ENCODE measurements at places on chromosomes 7 and 10.
A peak's percentile ranks its signal among the peaks of the same experiment; 100 is the strongest.

GRCh38 chr10:99442394-99442793 lies 12.0 kb upstream of the GOT1 start:
- DNase-seq = no peak

DNA sequence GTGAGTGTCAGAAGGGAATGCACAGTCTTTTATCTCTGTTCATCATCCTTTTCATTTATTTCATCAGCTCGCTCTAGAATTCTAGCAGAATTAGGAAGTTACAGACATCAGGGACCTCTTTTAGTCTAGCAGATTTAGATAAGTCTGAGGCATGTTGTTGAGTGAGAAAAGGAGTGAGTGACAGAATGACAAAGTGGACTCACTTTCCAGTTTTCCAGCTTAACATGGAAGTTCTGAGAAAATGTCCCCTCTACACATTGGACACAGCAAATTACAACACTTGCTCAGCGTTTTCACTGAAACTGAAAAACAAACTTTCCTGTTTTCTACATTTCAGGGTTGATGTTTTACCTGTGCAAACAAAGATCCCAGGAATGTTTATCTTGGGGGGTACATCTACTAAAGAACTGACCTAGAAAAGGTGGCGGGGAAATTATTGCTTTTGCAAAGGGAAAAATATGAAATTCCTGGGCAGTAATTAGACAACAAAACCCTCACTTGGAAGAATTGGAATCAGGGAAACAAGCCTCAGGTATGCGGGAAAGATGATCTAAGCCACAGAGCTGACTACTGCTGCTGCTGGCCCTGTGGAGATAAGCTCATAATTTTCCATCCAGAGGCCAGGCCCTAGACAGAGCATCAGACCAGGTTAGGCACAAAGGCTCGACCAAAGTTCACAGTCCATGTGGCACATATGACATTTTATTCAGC lies 14.6 kb upstream of the CYP3A5 start:
- DNase-seq = no peak

DNA sequence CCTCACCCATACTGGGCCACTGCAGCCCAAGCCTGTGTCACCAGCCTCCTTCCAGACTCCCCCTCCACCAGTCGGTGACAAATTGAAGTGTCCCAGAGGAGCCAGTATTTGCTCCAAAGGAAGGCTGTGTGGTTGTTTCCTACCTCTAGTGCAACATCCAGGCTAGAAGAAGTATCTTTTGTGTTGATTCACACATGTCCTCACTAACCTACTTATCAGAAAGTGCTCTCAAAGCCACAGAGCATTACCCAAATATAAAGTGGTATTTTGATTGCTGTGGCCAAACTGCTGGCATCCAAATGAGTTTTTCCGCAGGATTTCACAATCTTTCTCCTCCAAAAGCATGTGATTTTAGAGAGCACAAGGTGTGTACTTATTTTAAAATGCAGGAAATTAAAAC lies 134.8 kb downstream of the CUL2 start:
- no peak for DNase-seq

DNA sequence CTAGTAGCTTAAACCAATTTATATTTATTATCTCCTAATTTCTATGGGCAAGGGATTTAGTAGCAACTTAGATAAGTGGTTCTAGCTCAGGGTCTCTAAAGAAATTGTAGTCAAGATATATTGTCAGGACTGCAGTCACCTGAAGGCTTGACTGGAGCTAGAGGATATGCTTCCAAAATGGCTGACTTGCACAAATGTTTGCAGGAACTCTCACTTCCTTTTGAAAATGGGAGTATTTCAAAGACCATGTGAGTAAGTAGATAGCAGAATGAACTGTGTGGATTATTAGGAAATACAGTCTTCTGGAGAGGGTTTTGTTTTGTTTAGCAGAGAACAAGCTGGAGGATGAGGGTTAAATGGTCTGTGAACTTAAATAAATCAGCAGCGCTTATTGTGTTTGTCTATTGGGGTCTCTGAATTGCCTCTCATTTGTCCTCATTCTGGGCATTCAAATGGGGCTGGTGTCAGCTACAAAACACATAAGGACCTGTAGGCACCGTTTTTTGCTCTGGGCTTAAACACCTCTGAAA lies 524.6 kb downstream of the LRMDA start:
- DNase-seq = no peak

GRCh38 chr10:122864901-122865300 lies 14.5 kb downstream of the FAM24B start:
- DNase-seq = no peak

DNA sequence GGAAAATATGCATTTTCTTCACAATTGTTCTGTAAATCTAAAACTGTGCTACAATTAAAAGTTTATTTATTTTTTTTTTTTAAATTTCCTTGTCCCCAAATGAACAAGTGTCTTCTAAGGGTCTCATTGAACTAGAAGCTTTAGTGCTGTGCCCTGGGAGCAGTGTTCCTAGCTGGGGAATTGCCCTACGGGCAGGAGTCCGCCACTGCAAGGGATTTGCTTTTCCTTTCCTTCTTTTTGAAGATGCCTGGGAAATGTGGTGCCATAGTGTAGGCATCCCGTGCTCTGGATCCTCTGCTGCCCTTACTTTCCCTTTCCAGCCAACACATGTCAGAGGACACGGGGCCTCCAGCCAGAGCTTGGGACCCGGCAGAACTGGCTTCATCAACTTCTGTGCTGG lies 177.1 kb upstream of the CTBP2 start:
- DNase-seq = no peak

GRCh38 chr10:132319853-132320653 lies 11.9 kb upstream of the LRRC27 start:
- DNase-seq = no peak

GRCh38 chr10:38043516-38043915 lies 33.0 kb downstream of the ZNF33A start:
- no peak for DNase-seq

DNA sequence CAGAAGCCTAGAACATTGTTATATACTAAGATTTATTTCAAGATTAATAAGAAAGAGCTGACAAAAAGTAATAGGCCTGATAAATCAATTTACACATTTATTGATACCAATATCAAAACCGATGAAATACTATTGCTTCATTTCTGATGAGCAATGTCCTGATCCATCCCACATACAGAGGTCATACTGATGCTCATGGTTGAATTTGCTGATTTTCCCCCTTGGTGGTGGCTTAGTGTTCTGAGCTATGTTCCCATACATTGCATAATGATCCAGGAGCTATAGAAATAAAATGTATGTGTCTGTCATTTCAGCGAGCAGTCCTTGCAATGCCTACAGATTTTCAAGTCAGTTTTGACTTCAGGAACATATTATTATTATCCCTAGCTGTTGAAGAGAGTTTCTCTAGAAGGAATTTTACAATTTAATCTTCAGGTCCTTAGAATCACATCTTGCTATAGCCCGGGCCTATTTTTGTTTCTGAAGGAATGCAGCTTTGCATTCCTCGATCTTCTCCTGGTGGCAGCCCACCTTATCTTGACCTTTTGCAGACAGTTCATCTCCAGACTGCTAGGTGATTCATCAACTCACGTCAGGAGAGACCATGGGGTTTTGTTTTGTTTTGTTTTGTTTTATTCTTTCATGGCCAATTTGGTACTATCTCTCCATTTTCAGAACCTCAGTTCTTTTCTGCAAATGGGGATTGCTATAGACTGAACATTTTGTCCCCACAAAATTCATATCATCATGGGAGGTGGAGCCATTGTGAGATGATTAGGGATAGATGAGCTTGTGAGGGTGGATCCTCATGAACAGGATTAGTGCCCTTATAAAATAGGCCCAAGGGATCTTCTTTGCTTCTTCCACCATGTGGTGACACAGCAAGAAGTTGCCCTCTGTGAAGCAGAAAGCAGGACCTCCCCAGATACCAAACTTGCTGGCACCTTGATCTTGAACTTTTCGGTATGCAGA lies 465.6 kb upstream of the IGFBP3 start:
- no peak for DNase-seq

GRCh38 chr10:52741851-52742250 lies 30.7 kb downstream of the MBL2 start:
- no peak for DNase-seq

DNA sequence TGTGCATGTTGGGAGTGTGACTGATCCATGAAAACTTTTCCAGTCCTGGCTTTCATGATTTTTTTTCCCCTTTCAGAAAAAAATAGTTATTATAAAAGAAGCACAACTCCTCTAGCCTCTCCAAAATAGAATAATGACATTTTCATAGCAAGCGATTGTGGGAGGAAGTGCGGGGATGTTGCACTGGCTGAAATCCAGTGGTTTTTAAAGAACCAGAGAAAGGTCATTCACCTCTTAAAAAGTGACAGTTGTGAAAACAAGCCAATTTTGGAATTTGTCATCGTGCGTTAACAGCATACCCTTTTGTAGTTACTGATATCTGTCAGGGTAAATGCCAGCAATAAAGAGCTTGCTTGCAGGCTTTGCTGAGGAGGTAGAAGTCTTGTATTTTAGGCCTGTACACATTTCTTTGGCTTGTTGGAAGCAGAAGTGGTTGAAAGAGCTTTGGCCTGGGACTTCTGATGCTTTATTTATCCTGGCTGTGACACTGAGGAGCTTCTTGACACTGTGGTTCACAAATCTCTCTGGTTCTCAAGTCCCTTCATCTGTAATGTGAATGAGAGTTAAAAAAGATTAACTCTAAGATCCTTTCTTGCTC lies 545.9 kb downstream of the REEP3 start:
- no peak for DNase-seq

- DNase-seq = no peak
These were observed 593.4 kb upstream of the GHITM start for GRCh38 chr10:83545901-83546391.

GRCh38 chr7:30029696-30030095 lies 1.5 kb downstream of the PLEKHA8 start:
- no peak for DNase-seq

- no peak for DNase-seq
These were observed 44.6 kb downstream of the RASGEF1A start for GRCh38 chr10:43222210-43222720.

DNA sequence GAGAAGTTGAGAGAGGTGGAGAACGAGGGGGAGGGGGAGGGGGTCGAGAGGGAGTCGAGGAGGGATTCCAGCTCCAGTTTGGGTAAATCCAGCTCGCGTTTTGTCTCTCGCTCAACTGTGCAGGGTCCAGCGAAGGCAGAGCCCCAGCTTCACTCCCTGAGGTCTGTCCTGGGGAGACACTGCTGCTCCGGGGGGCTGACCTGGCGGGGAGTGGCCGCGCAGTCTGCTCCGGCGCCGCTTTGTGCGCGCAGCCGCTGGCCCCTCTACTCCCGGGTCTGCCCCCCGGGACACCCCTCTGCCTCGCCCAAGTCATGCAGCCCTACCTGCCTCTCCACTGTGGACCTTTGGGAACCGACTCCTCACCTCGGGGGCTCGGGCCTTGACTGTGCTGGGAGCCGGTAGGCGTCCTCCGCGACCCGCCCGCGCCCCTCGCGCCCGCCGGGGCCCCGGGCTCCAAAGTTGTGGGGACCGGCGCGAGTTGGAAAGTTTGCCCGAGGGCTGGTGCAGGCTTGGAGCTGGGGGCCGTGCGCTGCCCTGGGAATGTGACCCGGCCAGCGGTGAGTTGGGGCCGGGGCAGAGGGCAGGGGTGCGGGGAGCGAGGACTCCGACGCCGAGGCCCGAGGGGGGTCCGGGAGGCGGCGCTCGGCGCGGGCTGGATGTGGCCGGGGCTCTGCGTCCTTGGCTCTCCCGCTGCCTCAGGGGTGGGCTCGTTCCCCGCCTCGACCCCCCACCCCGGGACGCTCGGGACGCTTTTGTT lies at the start of gene TET1:
TET1 (plus strand) TSS at position 152 of the 757 bp plus-strand sequence. CDS start 12,002 bp downstream, outside the sequence.
- DNase-seq = peak; percentile 85

DNA sequence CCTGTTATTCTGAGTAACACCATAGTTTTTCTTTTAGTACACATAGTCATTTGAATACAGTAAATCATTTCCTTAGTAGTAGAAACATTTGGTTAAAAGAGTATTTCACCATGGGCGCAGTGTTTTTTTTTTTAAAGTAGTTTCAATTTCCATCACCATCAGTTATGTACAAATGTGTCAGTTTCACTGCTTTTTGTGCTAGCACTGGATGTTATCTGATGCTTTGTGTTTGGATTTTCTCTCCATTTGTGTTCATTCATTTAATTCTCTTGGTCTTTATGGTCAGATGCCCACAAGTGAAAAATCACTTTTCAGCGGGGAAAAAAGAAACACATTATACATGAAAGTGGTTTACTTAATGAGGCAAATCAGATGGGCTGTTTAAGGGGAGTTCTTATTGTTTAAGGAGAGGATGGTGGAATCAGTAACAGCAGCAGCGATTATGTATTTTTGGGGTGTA lies 16.0 kb upstream of the HK1 start:
- no peak for DNase-seq

- DNase-seq = no peak
These were observed 214.4 kb downstream of the FAM107B start for GRCh38 chr10:14560274-14560673.

GRCh38 chr7:158291998-158292397 lies 295.6 kb downstream of the PTPRN2 start:
- no peak for DNase-seq

GRCh38 chr7:149686011-149686410 lies 87.4 kb downstream of the ZNF467 start:
- no peak for DNase-seq

DNA sequence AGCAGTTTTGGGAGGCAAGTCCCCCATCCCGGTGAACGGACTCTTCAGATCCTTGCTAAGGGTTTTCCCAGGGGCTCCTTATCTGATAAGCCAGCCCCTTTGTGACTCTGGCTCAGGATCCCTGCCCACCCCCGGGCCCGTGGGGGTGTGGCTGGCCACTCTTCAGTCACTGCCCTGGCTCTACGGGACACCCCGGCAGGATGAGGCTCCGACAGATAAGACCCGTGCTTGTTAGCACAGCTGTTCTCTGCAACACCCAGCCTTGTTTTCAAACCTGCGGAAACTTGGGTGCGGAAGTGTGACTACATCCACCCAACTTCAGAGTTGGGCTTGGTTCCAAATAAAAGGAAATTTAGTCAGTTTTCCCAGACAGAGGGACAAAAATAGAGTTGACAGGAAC lies 66.7 kb upstream of the PODXL start:
- DNase-seq = no peak

DNA sequence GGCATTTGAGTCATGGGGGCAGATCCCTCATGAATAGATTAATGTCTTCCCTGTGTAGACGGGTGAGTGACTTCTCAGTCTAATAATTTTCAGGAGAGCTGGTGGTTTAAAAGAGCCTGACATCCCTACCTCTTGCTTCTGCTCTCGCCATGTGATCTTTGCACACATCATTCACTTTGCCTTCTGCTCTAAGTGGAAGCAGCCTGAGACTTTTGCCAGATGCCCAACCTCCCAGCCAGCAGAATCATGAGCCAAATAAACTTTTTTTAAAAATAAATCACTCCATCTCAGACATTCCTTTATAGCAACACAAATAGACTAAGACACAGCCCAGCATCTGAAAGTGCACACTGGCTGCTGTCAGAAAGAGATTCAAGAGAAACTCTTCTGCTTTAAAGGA lies 155.2 kb downstream of the ZNF365 start:
- no peak for DNase-seq

All from left forelimb (tissue), 1 donor.